Ammon's horn (tissue), 1 donor: ENCODE measurements at places on chromosomes 1 and 21.

DNA sequence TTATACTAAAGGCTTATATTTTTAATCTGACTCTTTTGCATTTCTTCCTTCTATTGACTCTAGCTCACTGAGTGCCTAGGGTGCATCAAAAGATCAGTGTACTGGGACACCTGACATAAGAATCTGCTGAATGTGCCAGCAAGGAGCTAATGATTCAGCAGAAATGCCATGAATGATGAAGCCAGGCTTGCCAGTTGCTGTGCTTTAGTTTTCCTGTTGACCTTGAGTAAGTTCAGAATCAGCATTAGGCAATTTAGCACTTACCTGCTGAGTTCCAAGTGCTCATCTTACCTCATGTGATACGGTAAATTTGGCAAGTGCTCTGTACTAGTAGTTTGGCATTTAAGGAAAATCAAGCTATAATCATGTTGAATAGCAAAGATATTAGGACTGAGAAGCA is 523.2 kb upstream of the B3GALT2 start:
- DNase-seq = no peak

- no peak for DNase-seq
Measured at GRCh38 chr1:115323366-115324004, 14.6 kb downstream of the NGF start.

- no peak for DNase-seq
Measured at GRCh38 chr1:116951200-116951935, 41.7 kb downstream of the PTGFRN start.

DNA sequence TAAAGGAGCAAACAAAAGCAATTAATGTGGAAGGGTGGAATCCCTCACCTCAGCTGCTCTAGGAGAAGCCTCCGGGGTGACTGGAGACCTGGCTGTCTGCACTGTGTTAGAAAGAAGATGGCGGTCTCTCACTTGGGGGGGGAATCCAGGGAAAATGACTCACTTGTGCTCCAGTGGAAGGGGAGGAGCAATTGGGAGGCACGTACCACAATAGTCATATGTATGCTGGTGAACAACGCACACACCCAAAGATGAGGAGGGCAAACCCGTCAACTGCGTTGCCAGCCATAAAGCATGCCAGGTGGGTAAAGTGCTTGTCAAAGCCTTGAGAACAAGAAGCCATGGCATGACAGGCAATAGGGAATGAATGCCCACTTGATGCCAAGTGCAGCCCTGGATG is 22.1 kb downstream of the PLEKHA6 start:
- DNase-seq = no peak

GRCh38 chr1:98389809-98390208 is 271.7 kb upstream of the SNX7 start:
- DNase-seq = no peak

GRCh38 chr1:72915581-72915980 is 633.2 kb upstream of the NEGR1 start:
- no peak for DNase-seq

DNA sequence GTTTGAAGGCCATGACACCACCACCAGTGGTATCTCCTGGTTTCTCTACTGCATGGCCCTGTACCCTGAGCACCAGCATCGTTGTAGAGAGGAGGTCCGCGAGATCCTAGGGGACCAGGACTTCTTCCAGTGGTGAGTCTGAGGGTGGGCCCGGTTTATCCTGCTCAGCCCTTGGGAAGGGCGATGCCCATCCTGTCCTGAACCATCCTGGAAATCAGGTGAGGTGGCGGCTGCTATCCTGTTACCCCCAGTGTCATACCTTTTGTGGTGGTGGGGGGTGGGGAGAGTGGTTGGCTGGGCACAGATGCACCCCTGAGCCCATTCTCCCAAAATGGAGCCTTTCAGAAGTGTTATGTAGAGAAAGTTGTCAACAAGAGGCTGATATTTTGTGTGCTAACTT is 16.3 kb downstream of the CYP4B1 start:
- no peak for DNase-seq

- no peak for DNase-seq
Measured at GRCh38 chr1:180451504-180451903, 50.9 kb downstream of the ACBD6 start.

DNA sequence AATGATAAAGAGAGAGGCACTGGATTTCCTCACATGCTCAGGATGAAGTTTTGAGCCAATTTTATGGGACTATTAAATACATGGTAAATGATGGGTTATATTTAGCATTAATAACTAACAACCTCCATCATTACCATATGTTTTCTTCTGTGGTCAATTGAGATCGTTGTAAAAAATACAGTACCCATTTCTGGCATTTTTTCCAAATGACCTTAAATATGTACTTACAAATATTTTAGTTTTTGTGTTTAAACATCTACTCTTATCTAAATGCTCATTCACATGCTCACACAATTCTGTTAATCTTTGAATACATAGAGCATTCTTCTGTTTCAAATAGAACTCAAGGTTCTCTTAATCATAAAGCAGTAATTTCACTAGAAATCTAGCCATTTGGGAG is 330.0 kb upstream of the BRINP3 start:
- DNase-seq = no peak

GRCh38 chr1:3457910-3458883 is 3.7 kb downstream of the ARHGEF16 start:
- peak; percentile 70 for DNase-seq

DNA sequence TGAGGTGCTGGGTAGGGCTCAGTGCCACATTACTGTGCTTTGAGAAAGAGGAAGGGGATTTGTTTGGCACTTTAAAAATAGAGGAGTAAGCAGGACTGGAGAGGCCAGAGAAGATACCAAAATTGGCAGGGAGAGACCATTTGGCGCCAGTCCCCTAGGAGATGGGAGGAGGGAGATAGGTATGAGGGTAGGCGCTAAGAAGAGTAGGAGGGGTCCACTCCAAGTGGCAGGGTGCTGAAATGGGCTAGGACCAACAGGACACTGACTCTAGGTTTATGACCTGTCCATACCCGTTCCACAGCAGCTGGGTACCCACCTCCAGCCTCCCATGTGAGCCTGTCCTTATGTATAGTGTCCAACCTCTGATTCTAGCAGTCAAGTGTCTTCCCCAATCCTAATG is 1.0 kb upstream of the CRTC2 start:
- no peak for DNase-seq

DNA sequence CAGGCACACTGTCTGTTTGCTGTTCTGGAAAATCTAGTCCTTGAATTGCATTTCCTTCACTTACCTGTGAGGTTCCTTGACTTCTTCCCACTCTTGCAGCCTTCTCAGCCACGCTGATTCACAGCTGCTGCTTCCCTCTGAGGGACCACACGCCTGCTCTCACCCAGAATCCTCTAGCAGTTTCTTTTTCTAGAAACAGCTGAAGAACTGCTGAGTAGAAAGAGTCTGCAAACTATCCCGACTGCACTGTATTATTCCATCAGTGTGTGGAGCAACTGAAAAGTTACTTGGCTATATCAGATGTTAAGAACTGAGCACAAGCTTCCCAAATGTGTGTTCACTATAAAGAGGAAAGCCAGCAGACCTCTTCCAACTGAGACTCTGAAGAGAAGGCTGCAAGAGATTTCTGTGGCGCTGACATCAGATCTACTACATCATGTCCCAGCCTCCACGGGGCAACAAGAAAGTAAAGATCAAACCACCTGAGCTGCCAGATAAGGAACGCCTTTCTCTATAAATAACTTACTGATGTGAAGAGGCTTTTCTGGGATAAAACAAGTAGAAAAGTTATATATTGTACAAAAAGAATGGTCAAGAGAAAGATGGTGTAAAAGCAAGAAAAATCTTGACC is 226.6 kb downstream of the RERE start:
- DNase-seq = peak; percentile 13

GRCh38 chr1:200479816-200480215 is 70.0 kb upstream of the ZNF281 start:
- DNase-seq = no peak

GRCh38 chr21:29148530-29148929 is 18.1 kb downstream of the MAP3K7CL start:
- no peak for DNase-seq
